Sigmoid colon (tissue), 7 donors: ENCODE measurements at places on chromosomes 13 and 19. TPM values are rescaled to one million over a fixed set of nuclear protein-coding genes. Genes with fewer than 3 reads are reported as not detected.

EDDM13 gene
- not detected for total RNA-seq

MUC16 gene
- total RNA-seq, result not detected

PEG3 gene
- 18.5 TPM for total RNA-seq

GRCh38 chr13:95793018-95793555, 116.1 kb downstream of the DNAJC3 start:
- no peak for DNase-seq

DNA sequence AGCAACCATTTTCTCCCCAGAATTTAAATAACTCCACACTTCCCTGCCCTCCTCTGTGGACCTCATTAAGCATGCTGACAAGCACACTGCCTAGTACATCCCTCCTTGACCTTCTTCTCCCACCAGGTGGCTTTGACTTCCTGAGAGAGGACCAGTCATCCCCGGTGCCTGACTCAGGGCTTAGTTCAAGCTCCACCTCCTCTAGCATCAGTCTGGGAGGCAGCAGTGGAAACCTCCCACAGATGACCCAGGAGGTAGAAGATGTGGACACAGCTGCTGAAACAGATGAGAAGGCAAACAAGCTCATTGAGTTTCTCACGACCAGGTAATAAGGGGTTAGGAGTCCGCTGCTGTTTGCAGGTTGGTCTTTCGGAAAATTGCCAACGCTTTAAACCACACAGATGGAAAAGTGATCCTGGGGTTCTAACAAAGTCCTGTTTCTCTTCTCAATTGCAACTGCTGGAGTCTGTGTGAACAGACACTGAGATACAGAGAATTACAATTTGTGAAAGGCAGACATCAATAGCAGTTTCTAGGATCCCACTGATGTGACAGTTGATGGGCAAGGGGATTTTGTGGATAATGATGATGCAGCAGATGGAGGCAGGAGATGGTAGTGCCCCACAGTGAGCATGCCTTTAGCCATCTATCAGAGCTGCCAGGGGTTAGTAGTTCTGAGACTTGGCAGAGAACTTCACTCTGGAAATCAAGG, 86.7 kb downstream of the ZAR1L start:
- no peak for DNase-seq

DNA sequence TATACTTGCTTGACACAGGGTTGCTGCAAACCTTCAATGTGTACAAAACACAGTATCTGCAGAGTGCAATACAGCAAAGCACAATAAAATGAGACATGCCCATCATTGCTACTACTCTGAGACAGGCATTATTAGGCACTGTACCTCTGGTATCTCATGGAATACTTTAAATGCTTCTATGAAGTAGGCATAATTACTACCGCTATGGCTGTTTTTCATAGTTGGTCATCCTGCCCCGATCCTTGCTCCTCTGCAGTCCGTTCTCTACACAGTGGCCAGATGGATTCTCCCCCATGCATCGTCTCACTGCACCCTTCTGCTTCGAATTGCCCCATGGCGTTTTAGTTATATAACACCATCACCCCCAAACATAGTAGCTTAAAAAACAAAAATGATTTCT, 83.0 kb upstream of the UBL3 start:
- DNase-seq, result no peak

DNA sequence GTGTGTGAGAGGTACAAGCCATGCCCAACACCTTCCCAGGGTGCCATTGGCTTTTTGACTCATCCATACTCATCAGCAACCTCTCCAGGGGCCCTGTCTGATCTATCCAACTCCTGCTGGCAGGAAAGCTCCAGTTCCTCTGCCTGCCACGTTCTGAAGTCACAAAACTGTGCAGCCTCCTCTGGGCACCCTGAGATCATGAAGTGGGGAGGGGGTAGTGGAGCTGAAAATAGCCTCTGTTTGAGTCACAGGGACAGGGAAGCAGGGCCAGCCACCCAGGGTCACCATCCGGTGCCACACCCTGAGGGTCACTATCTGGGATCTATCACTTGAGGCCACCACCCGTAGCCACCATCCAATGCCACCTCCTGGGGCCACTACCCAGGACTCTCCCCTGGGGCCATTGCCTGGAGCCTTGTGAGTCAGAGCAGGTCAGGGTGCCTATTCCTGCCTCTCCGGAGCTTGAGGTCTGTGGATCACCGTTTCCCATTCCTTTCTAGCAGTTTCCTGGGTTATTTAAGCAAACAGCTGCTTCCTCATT, 172.1 kb downstream of the NUFIP1 start:
- DNase-seq, result no peak

GRCh38 chr19:51354103-51354741, 12.0 kb downstream of the ETFB start:
- DNase-seq, result no peak

GRCh38 chr19:17091758-17092333, 16.3 kb downstream of the MYO9B start:
- no peak for DNase-seq

DNA sequence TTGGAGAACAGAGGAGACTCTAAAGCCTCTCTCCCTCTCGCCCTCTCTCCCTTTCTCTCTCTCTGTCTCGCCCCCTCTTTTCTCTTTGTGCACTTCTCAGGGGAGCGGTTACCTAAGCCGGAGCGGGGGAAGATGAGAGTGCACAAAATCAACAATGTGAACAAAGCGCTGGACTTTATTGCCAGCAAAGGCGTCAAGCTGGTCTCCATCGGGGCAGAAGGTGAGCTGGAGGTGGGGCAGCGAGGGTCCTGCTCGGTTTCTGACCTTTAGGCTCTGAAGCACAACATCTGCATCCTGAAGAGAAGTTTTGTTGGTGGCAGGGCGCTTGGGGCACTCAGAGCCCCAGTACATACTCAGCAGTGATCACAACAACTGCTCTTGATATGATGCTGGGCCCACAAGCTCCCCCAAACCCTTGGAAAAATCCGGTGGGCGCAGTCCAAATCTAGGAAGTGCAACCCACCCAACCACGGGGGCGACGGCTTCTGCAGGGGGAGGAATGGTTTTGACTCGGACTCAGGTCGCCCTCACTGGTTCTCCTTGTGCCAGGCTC, 43.3 kb downstream of the CAPN12 start:
- DNase-seq, result no peak

GRCh38 chr19:1799695-1800342, 12.3 kb downstream of the ATP8B3 start:
- DNase-seq, result no peak

DNA sequence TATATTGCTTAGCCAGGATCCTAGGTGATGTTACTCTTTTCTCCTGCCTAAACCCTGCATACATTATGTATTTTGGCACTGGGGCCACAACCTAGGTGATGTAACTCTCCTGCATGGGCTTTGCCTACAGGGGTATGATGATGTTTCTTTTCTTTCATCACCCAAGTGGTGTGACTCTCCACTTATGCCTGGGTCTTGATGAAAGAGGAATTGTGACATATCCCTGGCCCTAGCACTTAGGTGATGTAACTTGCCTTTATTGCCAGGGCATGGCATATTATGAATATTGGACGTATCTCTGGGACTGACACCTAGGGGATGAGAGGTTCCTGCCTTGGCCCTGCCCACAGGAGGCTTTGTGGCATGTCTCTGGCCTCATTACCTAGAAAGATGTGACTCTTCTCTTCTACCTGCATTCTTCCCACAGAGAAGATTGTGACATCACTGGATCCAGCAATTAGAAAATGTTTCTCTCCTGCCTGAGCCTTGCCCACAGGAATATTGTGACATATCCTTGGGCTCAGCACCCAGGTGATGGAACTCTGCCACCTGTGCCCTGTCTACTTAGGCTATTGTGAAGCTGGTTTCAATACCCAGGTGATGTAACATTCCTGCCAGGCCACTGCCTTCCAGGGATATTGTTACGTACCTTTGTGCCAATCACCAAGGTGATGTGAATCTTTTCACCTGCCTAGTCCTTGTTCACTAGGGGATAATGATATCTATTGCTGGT, 27.3 kb upstream of the ZNF254 start:
- DNase-seq, result no peak

GRCh38 chr13:73250061-73250460, 191.3 kb downstream of the KLF5 start:
- DNase-seq, result no peak
